Uterine smooth muscle cell (primary cell): ENCODE measurements at places on chromosomes 6 and 20. TPM values are rescaled to one million over a fixed set of nuclear protein-coding genes. Genes with fewer than 3 reads are reported as not detected.

OTOR gene
- total RNA-seq, result not detected in 2 replicates

FGD2 gene
- not detected in 2 replicates for total RNA-seq

FOXQ1 gene
- total RNA-seq, result 0.33 TPM in 1 of 2 replicates, not detected in the other

PPP1R14C gene
- total RNA-seq, result 0.50 and 1.9 TPM in 2 replicates

CD109 gene
- total RNA-seq, result 42.9 and 44.8 TPM in 2 replicates

PNLDC1 gene
- total RNA-seq, result not detected in 2 replicates

SALL4 gene
- total RNA-seq, result 0.22 and 0.25 TPM in 2 replicates

LRRC73 gene
- 0.44 and 0.62 TPM in 2 replicates for total RNA-seq

PKHD1 gene
- total RNA-seq, result not detected in 2 replicates

SFTA2 gene
- total RNA-seq, result not detected in 2 replicates

MCHR2 gene
- total RNA-seq, result not detected in 2 replicates

RIPPLY2 gene
- under 0.01 and 0.87 TPM in 2 replicates for total RNA-seq

ERVFRD-1 gene
- under 0.01 and 0.12 TPM in 2 replicates for total RNA-seq

SNRPB2 gene
- total RNA-seq, result 42.7 and 60.5 TPM in 2 replicates

IRAK1BP1 gene
- total RNA-seq, result 3.7 and 5.4 TPM in 2 replicates

C20orf141 gene
- not detected in 2 replicates for total RNA-seq

PBOV1 gene
- total RNA-seq, result not detected in 2 replicates

ATP6V1G2 gene
- 2.0 and 3.0 TPM in 2 replicates for total RNA-seq

PRIM2 gene
- 55.4 and 96.3 TPM in 2 replicates for total RNA-seq

CLDN20 gene
- not detected in 2 replicates for total RNA-seq

LY6G5B gene
- total RNA-seq, result 3.0 and 3.4 TPM in 2 replicates

HTR1E gene
- under 0.01 and 0.12 TPM in 2 replicates for total RNA-seq

SLC24A3 gene
- 0.25 TPM in 1 of 2 replicates, not detected in the other for total RNA-seq

SLC52A3 gene
- total RNA-seq, result 0.12 TPM in 1 of 2 replicates, not detected in the other

OPN5 gene
- total RNA-seq, result not detected in 2 replicates

DNMT3B gene
- total RNA-seq, result 5.1 and 7.4 TPM in 2 replicates

MACROD2 gene
- 0.66 and 3.6 TPM in 2 replicates for total RNA-seq

SUMO4 gene
- 1.00 and 1.7 TPM in 2 replicates for total RNA-seq

CST2 gene
- total RNA-seq, result not detected in 2 replicates
